ENCODE measurements at places on chromosomes 7 and 10. TPM values are rescaled to one million over a fixed set of nuclear protein-coding genes. Genes with fewer than 3 reads are reported as not detected.
A peak's percentile ranks its signal among the peaks of the same experiment; 100 is the strongest.

DNA sequence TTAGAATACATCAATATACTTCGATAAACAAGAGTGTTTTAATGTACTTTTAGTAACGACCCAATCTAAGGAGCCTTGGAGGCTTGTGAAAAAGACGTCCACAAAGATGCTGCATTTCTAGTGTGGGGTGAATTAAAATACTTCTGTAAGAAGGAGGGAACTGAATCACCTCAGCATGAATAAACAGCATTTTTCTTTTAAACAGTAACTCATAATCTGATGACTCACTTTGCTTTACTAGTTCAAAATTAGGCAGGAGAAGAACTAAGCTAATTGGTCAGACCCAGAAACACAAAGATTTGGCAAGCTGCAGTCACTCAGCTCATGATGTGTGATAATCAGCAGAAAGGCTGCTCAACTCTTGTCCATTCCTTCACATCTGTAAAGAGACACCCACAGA is 24.2 kb downstream of the NCOA4 start:
- H3K27me3 ChIP-seq = no peaks in the 10 kb centered on the region
- no peak overlapping the region for H3K4me3 ChIP-seq
- no peak for DNase-seq

GRCh38 chr7:69622014-69622835 is 23.9 kb downstream of the AUTS2 start:
- H3K4me1 ChIP-seq = no peaks in the 10 kb centered on the region
- H3K36me3 ChIP-seq = no peaks in the 10 kb centered on the region
- H3K27ac ChIP-seq = no peak overlapping the region
- H3K27me3 ChIP-seq = no peaks in the 10 kb centered on the region
- no peak for DNase-seq
- no peak overlapping the region for H3K4me3 ChIP-seq

DNA sequence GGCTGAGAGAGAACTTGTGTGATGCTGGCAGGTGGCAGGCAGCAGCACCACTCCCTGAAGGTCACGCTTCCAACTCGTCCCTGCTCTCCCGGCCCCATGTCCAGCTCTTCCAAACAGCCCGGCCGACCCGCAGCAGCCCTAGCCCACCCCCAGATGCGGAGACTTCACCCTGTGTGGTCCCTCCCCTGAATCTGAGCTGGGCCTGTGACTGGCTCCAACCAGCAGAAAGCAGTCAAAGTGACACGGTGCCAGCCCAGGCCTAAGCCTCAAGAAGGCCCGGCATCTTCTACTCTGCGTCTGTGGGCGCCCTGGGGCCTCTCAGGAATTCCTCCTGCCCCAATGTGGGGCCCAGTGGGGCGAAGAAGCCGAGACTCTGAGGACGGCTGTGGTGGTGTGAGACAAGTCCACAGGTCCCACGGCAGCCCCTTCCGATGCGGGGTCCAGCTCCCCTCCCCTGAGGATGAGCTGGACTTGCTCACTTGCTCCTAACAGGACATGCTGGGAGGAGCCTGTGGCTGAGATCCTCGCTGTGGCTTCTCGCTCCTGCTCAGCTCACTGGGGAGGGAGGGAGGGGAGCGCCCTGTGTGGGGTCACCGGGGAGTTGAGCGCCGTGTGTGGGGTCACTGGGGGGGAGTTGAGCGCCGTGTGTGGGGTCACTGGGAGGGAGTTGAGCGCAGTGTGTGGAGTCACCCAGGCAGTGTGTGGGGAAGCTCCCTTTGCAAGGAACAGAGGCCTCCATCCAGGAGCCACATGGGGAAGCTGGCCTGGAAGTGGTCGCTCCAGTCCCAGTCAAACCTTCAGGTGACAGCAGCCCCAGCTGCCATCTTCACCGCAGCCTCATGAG is 9.5 kb downstream of the STK32C start:
- H3K4me1 ChIP-seq = peaks cover 2% of the 10 kb centered on the region
- no peaks in the 10 kb centered on the region for H3K27me3 ChIP-seq

The ZNF775 gene
- total RNA-seq = 14.1 TPM

DNA sequence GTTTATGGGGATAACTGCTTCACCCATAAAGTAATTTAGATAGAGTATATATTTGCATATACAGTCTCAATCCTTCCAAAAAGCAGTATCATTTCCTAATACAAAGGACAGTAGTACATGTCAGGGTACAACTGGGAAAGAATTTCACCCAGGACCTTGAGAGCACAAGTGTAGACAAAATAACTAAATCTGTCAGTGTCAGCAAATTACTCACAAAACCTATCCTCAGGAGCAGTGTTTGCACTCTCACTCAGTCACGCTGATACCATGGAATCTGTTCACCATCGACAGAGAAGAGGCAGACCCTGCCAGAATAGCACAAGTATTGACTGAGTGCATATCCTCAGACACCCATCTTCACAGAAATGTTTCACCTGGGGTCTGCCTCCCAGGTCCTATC is 554.7 kb upstream of the PHF14 start:
- H3K27me3 ChIP-seq = no peaks in the 10 kb centered on the region
- H3K4me3 ChIP-seq = no peak overlapping the region
- peaks cover 3% of the 10 kb centered on the region for H3K4me1 ChIP-seq
- DNase-seq = no peak
- H3K27ac ChIP-seq = no peak overlapping the region

GRCh38 chr7:12578930-12579640 is 8.6 kb downstream of the SCIN start:
- H3K27ac ChIP-seq = no peak overlapping the region
- H3K4me3 ChIP-seq = no peak overlapping the region
- H3K4me1 ChIP-seq = no peaks in the 10 kb centered on the region
- no peaks in the 10 kb centered on the region for H3K36me3 ChIP-seq

- H3K27ac ChIP-seq = peak overlapping the region; percentile 70
- no peaks in the 10 kb centered on the region for H3K27me3 ChIP-seq
- no peak overlapping the region for H3K4me3 ChIP-seq
- DNase-seq = no peak
- no peaks in the 10 kb centered on the region for H3K4me1 ChIP-seq
Measured at GRCh38 chr7:121084748-121085336, 96.3 kb downstream of the CPED1 start.

- H3K27me3 ChIP-seq = no peaks in the 10 kb centered on the region
- no peak overlapping the region for H3K4me3 ChIP-seq
- H3K36me3 ChIP-seq = no peaks in the 10 kb centered on the region
- H3K4me1 ChIP-seq = no peaks in the 10 kb centered on the region
Measured at GRCh38 chr7:145269418-145270161, 433.7 kb upstream of the TPK1 start.

The PKD2L1 gene
- 0.99 TPM for total RNA-seq

GRCh38 chr10:55223352-55223751 is 422.3 kb upstream of the PCDH15 start:
- H3K27me3 ChIP-seq = no peaks in the 10 kb centered on the region
- no peak overlapping the region for H3K27ac ChIP-seq

DNA sequence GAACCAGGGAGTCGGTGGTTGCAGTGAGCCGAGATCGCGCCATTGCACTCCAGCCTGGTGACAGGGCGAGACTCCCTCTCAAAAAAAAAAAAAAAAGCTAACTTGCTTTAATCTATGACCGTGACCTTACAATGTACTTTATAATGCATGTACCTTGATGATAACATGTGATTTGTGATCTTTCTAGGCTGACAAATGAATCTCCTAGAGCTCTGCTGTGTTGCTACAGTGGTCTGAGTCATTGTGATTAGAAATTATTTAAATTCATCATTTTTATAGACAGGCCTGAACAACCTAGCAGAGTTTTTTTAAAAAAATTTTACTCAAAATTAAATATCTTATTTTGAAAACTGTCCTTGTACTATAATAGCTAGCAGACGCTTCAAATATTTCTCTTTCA is 722.8 kb downstream of the NRG3 start:
- H3K27me3 ChIP-seq = no peaks in the 10 kb centered on the region
- no peaks in the 10 kb centered on the region for H3K36me3 ChIP-seq
- no peak overlapping the region for H3K4me3 ChIP-seq
- DNase-seq = no peak
- no peak overlapping the region for H3K27ac ChIP-seq
- no peaks in the 10 kb centered on the region for H3K4me1 ChIP-seq

GRCh38 chr7:135177028-135177696 is 6.7 kb upstream of the CYREN start:
- H3K27me3 ChIP-seq = no peaks in the 10 kb centered on the region
- H3K27ac ChIP-seq = no peak overlapping the region
- no peak for DNase-seq
- H3K36me3 ChIP-seq = no peaks in the 10 kb centered on the region

DNA sequence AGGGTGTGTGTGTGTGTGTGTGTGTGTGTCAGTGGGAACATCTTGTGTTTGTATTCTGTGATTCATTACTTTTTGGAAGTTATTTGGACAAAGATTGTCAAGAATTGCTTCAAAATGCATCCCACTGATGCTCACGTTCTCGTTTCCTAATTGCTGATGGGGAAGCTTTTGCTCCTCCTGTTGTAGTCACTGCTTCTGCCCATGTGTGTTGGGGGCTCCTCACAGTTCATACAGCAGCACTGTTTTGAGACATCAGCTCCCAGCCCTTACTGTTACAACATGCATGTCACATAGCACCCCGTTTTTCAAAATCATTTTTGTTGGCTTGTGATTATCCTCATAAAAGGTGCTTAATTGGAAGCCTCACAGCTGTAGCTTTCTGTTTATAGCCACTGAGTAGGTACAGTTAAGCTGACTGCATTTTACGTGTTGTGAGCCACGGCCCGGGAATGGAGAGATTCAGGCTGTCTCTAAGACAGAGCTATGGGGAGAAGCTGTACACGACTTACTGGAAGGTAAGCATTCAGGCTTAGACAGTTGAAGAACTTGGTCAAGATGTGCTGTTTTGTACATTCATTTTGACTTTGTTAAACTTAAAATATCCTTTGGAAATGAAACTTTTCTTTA is 87.4 kb downstream of the BICC1 start:
- H3K4me3 ChIP-seq = no peak overlapping the region
- no peaks in the 10 kb centered on the region for H3K36me3 ChIP-seq
- DNase-seq = no peak
- H3K4me1 ChIP-seq = no peaks in the 10 kb centered on the region
